ENCODE measurements at places on chromosomes 3 and 15.

GRCh38 chr3:26347150-26347549, 275.4 kb upstream of the LRRC3B start:
- no peak for DNase-seq

- no peak for DNase-seq
These were observed 74.8 kb downstream of the ABHD5 start for GRCh38 chr3:43765521-43765971.

DNA sequence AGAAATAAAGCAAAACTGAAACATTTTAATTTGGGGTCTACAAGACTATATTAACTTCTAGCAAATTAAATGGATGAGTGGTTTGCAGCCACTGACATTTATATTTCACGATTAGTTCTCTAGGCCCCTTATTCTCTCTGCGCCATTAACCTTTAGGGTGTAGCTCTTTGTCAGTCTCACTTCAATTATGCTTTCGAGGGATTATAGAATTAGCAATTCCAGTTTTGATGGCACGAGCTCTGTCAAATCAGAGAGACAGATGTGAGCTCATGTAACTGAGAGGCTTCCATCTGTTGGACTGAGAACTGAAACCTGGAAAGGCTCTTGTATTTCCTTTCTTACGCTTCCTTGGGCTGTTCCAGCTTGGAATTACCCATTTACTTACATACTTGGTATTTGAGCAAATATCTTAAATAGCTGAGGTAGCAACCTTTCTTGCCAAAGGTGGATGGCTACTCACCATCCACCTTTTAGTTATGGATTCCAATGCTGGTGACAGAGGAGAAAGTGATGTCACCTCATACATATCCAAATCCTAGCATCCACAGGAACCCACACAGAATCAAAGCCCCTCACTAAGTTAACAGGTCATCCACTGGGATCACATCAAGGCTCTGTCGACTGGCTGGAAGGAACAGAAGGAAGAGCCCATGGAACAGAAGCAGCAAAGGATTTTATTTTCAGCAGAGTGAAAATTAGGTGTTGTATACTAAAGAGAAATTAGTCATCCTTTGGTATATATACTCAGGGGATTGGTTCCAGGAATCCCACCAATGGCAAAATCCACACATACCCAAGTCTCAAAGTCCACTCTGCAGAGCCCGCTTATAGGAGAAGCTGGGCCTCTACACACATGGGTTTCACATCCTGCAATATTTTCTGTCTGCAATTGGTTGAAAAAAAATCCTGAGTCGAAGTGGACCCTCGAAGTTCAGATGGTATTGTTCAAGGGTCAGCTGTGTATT, 20.8 kb downstream of the VGLL4 start:
- DNase-seq, result no peak

DNA sequence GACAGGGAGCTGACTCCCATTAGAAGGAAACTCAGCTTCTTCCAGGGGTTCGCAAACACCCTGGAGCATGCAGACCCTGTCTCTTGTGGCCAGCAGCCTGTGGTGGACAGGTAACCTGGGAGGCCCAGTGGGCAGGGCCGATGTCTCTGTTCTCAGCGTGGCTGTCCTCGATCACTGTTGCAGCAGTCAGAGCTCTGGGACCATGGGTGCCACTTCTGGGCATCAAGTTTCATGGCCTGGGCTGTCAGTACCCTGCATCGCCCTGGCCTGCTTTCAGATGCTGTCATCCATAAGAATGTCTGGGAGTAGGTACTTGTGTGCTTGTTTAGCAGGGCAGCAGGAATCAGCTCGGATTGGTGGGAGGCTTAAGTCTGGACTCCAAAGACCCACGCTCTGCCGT, 54.4 kb downstream of the SLC6A6 start:
- DNase-seq, result no peak

DNA sequence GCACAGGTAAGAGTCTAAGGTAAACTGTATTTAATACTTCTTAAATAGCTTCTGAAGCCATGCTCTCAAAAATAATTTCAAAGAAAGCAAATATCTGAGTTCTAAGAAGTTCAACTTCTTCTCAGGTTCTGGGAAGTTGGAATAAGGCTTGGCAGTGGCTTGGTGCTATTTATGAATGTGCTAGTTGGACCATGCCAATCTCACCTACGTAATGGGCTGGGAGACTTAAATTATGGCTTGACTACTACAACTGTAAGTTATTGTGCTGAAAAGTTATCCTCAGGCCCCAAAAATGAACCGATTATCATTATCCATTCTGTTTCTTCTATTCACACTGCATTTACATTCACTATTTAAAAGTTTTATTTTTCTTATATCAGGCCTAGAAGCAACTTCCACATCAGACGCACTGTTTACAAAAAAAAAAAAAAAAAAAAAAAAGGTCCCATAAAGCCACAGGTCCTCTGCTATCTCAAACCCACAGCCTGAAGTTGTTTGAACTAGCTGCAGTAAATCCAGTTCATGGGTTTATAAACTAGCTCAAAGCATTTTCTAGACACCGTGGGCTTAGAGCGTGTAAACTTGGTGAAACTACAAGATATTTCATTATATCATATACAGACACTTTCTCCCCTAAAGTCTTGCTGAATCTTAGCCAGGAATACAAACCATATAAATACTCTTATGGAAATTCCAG, 3.4 kb downstream of the LRIG1 start:
- no peak for DNase-seq

DNA sequence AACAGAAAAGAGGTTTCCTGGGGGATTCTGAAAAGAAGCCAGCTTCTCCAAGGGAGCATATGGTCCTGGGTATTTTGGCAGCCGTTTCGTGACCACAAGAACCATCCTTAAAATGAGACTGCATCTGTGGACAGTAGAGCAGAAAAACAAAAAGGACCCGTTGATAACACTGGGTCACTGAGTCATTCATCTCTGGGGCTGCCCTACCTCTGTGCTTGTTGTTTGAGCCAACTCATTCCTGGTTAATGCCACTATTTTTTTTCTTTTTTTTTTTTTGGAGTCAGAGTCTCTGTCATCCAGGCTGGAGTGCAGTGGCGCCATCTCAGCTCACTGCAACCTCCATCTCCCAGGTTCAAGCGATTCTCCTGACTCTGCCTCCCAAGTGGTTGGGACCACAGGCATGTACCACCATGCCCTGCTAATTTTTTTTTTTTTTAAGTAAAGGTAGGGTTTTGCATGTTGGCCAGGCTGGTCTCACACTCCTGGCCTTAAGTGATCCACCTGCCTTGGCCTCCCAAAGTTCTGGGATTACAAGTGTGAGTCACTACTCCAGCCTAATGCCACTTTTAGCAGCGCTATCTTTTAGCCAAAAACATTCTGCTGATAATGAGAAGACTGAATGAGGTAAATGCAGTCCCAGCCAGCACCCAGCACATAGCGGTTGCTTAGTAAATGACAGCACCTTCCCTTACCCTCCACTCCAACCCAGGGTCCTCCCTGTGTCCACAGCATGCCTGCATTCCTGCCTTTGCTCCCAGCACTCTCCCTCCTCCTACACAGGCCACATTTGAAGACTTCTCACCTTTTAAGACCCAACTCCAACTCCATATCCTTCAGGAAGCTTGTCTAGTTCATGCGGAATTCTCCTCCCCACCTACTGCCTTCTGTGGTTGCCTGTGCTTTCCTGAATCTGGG, 9.1 kb upstream of the ISL2 start:
- DNase-seq, result no peak
